ENCODE measurements at places on chromosomes 2 and 18. TPM values are rescaled to one million over a fixed set of nuclear protein-coding genes. Genes with fewer than 3 reads are reported as not detected.

GRCh38 chr2:30398084-30398873, 48.8 kb upstream of the LCLAT1 start:
- DNase-seq = no peak

DNA sequence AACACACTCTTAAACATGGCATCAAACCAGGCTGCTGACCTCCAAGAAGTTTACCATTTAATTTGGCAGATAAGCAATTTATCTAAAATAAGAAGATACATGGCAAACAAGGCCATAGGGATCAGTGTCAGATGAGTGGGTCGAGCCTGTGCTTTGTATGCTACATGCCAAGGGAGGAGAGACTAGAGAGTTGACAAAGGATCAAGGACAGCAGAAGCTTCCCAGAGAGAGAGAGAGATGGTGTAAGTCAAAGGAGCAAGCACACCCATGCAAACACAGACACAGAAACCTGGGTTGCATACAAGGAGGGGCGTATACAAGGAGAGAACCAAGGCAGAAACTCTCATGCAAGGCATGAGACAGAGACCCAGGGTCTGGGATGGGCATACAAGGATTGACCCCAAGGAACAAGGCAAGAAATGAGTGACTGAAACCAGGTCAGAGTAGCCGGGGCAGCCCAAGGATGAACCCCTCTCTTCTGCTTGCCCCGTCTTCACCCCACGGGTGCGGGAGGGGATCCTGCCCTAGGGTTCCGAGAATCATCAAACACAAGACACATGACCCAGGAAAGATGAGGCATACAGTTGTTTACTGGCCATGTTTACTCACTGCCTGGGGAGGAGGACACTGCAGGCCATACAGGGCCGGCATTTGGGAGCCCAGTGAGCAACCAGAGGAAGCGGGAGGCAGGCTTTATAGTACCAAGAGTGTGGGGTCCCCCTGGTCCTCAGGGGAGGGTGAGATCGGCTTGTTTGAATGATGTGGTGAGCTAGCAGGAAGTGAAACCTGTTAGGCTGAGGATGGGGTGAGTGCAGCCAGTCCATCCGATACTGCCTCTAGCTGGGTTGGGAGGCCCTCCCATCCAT, 529.2 kb upstream of the ID2 start:
- no peak for DNase-seq

DNA sequence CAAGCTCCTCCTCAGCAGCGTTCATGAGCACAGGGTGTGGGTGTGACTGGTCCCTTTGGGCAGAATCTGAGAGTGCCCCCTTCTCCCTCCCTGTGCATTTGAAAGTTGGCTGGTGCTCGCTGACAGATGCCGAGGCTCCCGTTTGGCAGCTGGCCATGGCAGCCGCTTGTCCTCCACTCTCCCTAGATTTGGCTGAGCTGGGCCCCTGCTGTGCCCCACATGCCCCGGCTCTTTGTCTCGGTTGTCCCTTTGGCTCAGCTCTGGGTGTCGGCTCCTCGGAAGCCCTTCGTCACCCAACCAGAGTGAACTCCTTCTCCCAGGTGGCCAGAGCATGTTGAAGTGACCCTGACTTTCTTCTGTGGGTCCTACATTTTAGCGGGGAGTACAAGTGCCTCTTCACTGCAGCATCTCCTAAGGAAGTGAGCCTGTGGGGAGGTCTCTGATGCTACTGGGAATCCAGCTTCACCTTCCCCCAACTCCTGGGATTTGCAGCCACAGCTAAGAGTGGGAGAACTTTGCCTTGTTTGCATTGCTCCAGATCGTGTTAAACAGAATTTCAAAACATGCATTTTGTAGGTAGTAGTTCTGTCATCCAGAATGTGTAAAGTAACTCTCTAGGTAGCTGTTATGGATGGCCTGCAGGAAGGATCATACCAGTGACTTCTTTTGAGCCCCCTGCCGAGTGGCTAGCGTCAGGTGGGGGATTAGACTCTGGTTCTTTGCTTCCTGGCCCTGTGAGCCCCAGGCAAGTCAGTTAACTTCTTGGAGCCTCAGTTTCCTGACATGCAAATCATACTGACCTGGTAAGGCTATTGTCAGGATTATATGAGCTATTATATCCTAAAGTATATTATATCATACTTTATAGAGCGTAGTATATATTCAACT, 24.2 kb downstream of the HPCAL1 start:
- DNase-seq = no peak

GRCh38 chr2:48719480-48720177, 35.9 kb downstream of the LHCGR start:
- DNase-seq = no peak

GRCh38 chr2:86397986-86398385, 43.2 kb upstream of the KDM3A start:
- DNase-seq = no peak

- DNase-seq = no peak
Observed at GRCh38 chr2:186592137-186592875, 2.5 kb downstream of the ITGAV start.

DNA sequence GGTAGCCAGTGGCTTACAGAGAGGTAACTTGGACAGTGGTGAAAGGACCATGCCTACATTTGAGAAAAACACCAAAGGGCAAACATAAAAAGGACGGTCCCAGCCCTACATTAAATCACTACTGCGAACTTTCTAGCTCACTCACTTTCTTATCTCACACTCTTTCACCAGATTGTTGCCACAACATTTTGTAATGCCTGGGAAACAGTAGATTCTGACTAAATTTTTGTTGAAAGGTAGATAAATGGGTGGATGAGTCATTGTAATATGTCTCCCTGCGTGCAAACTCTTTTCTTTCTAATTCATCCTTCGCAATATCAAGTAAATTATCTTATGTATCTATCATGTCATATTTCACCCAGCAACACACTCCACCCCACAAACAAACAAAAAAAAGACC, 192.2 kb downstream of the IRS1 start:
- DNase-seq = no peak

GRCh38 chr2:232744963-232745362, 31.4 kb downstream of the KCNJ13 start:
- no peak for DNase-seq

DNA sequence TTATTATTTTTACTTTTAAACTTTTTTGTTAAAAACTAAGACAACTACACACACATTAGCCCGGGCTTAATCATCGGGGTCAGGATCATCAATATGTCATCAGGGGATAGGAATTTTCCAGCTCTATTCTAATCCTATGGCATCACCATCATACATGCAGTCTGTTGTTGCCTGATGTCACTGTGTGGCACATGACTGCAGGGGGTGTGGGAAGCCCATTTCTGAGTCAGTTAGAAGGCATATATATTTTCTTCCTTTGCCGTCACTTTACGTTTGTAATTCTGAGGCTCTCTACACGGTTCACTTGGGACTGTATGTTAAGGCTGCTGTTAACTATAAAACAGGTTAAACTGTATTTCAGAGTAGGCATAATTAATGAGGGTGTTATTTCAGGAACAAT, 144.4 kb upstream of the ITGA6 start:
- no peak for DNase-seq

GRCh38 chr18:54359233-54359632, 1.5 kb downstream of the C18orf54 start:
- no peak for DNase-seq

- DNase-seq = no peak
Observed at GRCh38 chr2:84395820-84396219, 63.3 kb downstream of the SUCLG1 start.

GRCh38 chr18:46329736-46330246, 225.6 kb downstream of the HAUS1 start:
- no peak for DNase-seq

DNA sequence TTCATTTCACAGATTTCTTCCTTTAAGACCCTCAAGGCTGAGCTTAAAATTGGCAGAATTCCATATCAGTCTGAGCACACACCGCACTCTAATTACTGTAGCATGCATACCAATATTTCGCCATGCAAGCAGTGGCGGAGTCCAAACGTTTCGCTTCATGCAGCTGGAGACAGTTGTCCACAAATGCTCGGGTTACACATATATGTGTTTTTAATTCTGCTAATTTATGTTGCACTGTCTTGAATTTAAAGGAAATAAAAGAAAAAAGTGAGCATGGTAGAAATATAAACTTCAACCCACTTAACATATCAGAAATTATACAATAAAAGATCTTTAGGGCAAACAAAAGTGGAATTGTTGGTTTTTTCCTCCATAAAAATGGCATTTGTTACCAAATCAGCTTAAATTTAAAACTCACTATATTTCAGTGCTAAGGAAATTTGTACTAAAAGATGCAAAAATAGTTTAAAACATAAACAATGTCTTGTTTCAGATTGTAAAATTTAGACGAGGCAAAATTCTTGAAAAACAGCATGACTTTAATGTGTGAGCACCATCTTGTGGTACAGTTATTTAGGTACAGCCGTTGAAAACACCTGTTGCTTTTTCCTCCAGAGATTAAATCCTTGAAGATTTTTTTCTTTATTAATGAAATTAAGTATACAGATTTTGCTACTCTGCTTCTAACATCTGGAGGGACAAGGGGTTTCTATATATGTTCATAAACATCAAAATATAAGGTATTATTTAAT, 24.1 kb upstream of the KANSL1L start:
- no peak for DNase-seq

DNA sequence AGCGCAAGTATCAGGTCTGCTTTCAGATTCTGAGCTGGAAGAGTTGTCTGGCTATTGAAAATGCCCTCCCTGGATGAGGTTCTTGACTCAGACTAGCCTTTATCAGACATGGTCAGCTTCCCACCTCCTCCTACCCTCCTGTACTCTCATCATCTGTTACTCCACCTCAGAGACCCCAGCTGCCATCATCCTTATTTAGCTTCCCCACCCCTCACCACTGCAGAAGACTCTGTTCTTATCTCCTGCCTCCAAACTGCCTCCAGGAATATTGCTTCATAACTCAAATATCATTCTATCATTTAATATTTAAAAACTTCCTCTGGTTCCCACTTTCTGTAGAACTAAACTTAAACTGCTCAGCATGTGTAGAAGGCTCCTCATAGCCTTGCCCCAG, 31.1 kb upstream of the PPP3R1 start:
- DNase-seq = no peak

DNA sequence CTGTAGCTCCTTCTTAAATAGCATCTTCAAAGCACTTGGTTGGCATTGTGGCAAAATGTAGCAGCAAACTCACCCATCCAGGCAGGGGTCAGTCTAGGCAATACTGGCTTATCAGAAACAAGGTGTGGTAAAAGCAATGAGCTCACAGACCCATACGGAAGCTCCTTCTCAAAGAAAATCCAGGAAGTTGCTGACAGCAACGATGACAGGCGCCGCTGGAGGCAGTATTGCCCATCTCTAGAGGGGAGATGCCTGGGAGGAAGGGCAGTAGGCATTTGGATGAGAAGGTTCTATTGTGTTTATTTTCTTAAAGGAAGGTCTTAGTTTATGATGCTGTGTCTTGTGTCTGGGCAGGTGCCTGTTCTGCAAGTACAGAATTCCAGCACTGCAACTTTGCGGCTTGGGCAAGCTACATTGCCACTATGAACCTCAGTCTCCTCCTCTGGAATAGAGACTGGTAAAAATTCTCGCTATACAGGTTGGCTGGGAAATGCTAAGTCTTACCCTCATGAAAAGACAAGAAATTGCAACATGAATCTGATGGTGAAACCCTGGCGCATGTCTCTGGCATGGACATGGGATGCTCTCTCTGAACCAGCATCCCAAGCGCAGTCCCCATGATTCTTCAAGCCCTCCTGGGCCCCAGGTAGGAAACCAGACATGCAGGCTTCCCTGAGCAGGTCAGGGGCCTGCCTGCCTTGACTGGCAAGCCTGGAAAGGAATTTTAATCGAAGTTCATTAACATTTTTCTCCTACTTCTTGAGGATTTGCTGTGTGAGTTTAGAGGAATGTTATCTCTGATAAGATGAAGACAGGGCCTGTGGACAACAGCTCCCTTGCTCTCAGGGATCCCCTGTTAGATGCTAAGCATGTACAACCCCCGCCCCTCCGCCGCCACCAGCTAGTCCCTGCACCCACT, 156.0 kb downstream of the TFCP2L1 start:
- peak; percentile 54 for DNase-seq

DNA sequence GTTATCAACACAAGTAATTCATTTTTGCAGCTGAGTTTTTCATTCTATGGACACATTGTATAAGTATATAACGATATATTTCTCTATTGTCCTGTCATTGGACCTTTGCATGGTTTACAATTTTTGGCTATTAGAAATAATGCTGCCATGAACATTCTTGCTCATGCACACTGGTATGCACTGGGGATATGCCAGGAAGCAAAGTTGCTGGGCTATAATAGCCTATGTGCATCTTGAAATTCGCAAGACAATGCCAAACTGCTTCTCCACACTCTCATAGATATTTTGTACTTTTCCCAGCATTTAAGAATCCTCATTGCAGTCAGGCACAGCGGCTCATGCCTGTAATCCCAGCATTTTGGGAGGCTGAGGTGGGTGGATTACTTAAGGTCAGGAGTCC, 852.6 kb upstream of the ID2 start:
- no peak for DNase-seq

The QPCT gene
- total RNA-seq = not detected

The SERPINB13 gene
- not detected for total RNA-seq

The MRO gene
- total RNA-seq = 0.23 TPM

The SDC1 gene
- 85.4 TPM for total RNA-seq

All from neural crest cell (in vitro differentiated cells).